ENCODE measurements at places on chromosomes 6 and 20. TPM values are rescaled to one million over a fixed set of nuclear protein-coding genes. Genes with fewer than 3 reads are reported as not detected.

The SLC22A2 gene
- not detected for total RNA-seq

The ISM1 gene
- total RNA-seq = 0.12 TPM

The PRRT1 gene
- total RNA-seq = 0.58 TPM

The PLAGL1 gene
- total RNA-seq = 6.7 TPM

The SAMD10 gene
- 0.05 TPM for total RNA-seq

The TNFRSF21 gene
- total RNA-seq = 11.7 TPM

The FAM83B gene
- 0.02 TPM for total RNA-seq

The TREML1 gene
- total RNA-seq = not detected

The HLA-DMB gene
- total RNA-seq = 1.7 TPM

The RIPPLY2 gene
- 0.49 TPM for total RNA-seq

The CTAGE9 gene
- total RNA-seq = not detected

The NXT1 gene
- total RNA-seq = 74.5 TPM

The C20orf204 gene
- total RNA-seq = 0.10 TPM

The UST gene
- 4.6 TPM for total RNA-seq

The HLA-DOA gene
- total RNA-seq = not detected

The NELFE gene
- total RNA-seq = 92.7 TPM

The SPATA25 gene
- 0.30 TPM for total RNA-seq

The XKR7 gene
- total RNA-seq = not detected

The GPR63 gene
- total RNA-seq = 0.50 TPM

The OR2B6 gene
- total RNA-seq = not detected

The TSBP1 gene
- total RNA-seq = not detected

The KCNB1 gene
- total RNA-seq = 3.0 TPM

The TTK gene
- total RNA-seq = 16.4 TPM

The ZNF335 gene
- 9.5 TPM for total RNA-seq

The LRRC1 gene
- 6.1 TPM for total RNA-seq

The GPLD1 gene
- 0.81 TPM for total RNA-seq

The FOXQ1 gene
- total RNA-seq = 5.3 TPM

The MED23 gene
- total RNA-seq = 5.9 TPM

The BPIFA1 gene
- not detected for total RNA-seq

The ADGB gene
- total RNA-seq = not detected

The GTSF1L gene
- total RNA-seq = not detected

The HCRTR2 gene
- not detected for total RNA-seq
